Cerebellar nuclear complex (tissue), 1 donor: ENCODE measurements at places on chromosomes 6 and 20.

DNA sequence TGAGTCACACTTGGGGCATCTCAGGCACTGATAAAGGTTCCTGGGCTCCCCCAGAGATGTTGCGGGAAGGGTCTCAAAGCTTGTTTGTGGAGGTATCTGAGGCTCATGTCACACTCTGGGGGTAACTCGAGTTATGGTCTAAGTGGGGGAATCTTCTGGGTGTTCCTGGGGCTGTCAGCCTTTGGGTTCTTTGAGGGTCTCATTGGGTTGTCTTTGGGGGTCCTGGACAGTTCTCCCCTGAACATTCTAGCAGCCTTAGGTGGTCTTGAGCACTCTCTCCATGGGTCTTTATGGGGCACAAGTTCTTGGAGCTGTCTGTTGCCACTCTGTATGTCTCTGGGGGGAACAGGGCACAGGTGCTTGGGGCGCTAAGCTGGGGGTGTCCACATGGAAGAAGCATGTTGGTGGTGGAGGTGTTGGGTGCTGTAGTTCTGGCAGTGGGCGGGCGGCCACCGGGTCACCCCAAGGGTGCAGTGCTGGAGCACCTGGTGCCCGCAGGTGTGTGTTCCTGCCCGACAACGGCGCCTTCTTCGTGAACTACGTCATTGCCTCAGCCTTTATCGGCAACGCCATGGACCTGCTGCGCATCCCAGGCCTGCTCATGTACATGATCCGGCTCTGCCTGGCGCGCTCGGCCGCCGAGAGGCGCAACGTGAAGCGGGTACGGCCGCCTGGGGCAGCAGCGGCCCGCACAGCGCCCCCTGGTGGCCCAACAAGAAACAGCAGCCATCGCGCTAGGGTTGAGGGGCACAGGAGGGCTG lies 7.1 kb upstream of the CAPN11 start:
- peak; percentile 6 for DNase-seq

- no peak for DNase-seq
Observed at GRCh38 chr20:37579106-37579505, 51.4 kb upstream of the BLCAP start.

DNA sequence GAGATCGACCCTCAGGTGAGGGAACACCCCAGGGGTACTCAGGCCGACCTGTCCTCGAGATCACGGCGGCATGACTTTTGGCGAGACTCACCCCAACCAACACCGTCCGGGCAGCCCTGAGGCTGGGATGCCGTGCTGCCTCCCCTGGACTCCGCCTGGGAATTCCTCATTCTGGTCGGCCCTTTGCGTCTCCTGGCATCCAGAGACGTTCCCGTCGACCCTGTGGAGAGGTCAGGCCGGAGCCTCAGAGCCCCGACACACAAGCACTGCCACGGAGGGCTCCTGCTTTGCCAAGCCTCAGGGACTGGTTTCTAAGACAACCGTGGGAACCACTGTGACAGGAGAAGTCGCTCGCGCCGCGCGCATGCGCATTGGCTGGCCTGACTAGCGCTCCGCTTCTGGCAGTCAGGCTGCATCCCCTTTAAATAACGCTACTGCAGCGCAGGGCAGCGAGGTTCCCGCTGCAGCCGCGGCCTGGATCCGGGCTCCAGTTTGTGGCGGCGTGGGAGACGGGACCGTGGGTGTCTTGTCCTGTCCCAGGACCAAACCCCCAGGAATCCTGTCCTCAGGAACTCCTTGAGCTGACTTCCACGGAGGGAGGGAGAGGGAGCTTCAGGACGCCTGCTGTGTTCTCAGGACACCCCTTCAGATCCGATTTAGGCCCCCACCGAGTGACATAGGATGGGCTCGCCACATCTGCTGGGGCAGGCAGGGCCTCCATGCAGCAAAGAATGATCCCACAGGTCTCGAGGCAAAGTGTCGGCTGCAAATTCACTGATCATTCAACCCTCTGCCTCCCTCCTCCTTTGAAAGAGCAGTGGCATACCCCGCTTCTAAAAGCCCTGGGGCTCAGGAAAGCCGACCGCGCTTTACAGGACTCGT lies 163.2 kb upstream of the ZNF337 start:
- no peak for DNase-seq

- DNase-seq, result no peak
Observed at GRCh38 chr20:33079259-33079658, at the start of gene BPIFB4. BPIFB4 (plus strand) TSS chr20:33079643; CDS start chr20:33081527, 1,884 bp downstream.

GRCh38 chr6:72182337-72183246 lies 296.2 kb downstream of the RIMS1 start:
- no peak for DNase-seq

- peak; percentile 89 for DNase-seq
Observed at GRCh38 chr6:4606821-4607704, 169.1 kb upstream of the CDYL start.

DNA sequence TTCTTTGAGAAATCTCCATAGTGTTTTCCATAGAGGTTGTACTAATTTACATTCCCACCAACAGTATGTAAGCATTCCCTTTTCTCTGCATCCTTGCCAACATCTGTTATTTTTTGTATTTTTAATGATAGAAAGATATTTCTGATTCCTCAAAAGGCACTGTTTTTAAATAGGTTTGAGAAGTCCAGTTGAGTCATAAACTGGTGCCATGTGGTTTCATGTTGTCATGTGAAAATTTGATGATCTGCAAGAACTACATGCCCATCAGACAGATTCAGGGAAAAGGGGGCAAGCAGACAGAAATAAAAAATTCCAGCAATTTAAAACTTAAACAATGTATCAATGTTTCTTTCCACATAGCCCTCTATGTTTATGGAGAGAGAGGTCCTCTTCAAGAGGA lies 227.5 kb downstream of the KCNQ5 start:
- DNase-seq, result no peak

DNA sequence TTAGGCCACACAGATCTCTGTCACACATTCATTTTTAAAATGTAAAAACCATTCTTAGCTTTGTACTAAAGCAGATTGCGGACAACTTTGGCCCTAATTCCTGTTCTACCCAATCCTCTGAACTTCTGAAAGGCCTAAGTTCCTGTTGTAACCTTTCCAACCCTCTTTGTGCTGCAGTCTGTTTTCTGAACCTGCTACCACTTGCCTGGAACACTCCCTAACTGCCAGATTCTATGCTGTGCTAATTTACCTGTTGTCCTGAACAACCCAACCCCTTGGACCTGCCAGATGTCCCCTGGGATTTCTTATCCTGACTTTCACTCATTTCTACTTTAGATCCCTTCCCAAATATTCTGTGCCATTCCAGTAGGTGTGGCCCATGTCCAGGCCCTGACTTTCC lies 398.7 kb downstream of the ZFAND3 start:
- DNase-seq, result no peak

GRCh38 chr20:16922834-16923233 lies 174.7 kb downstream of the OTOR start:
- no peak for DNase-seq

GRCh38 chr6:70395301-70395672 lies 18.0 kb upstream of the FAM135A start:
- DNase-seq, result no peak

GRCh38 chr6:44169886-44170570 lies 11.4 kb downstream of the CAPN11 start:
- DNase-seq, result no peak

GRCh38 chr6:75852721-75853120 lies 103.7 kb downstream of the MYO6 start:
- DNase-seq, result no peak

DNA sequence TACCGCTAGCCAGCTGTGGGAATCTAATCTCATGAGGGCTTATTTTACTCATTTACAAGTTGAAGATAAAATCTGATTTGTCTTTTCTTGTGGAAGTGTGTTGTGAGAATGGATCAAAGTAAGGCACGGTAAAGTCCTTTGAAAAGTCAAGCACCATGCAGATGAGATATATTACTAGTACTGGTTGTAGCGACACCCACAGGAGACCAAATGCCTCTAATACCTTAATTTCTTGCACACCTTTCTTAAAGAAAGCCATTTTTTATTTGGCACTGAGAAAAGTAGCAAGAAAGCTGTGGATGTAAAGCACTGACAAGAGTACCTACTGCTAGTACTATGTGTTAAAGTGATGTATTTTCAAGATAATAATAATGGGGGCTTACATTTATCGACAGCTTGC lies 191.0 kb upstream of the MMS22L start:
- no peak for DNase-seq

GRCh38 chr6:42745083-42745639 lies 742 bp downstream of the TBCC start:
- no peak for DNase-seq

DNA sequence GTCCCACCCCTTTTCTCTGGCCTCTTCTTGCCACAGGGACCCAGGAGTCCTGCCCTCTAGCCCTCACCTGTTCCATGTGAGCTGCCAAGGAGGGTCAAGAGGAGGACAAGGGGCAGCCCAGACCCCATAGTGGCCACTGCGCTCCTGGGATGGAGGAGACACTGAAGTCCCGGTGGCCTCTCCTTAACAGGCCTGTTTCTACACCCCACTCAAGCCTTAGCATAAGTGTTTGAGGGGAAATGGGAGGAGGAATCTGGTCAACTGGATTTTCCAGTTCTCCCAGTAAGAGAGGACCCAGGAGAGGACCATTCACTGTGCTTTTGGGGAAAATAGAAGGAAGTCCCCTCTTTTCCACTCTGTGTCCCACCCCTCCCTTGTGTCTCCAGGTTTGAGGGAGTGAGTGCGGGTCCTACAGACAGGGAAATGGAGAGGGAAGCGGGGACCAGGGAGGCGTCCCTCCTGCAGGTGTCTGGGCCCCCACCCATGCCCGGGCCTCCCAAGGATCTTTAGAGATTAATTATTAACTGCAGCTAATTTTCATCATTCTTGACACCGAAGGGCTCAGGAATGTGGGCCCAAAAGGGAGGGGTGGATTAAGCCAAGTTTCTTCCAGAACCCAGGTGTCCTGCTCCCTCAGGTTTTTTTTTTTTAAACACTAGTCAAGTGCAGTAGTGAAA lies at the start of gene SFTA2:
SFTA2 (minus strand) TSS at position 202 of the 677 bp plus-strand sequence; CDS start at position 128, 74 bp downstream.
- DNase-seq, result no peak

DNA sequence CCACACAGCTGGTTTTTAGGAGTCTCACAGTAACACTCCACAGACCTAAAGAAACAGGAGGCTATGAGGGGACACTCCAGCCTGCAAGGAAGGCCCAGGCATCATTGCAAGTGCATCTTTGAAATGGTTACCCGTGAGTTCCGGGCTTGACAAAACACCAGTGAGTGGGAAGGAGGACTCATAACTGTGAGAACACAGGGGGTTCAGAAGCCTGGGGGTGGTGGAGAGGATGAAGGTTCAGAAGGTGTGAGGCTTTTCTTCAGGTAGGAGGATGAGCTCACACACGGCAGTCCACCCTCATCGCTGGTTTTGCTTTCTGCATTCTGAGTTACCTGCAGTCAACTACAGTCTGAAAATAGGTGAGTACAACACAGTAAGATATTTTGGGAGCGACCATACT lies 39.9 kb downstream of the MAP7 start:
- DNase-seq, result no peak

GRCh38 chr6:18352001-18352400 lies 35.1 kb upstream of the RNF144B start:
- DNase-seq, result no peak

DNA sequence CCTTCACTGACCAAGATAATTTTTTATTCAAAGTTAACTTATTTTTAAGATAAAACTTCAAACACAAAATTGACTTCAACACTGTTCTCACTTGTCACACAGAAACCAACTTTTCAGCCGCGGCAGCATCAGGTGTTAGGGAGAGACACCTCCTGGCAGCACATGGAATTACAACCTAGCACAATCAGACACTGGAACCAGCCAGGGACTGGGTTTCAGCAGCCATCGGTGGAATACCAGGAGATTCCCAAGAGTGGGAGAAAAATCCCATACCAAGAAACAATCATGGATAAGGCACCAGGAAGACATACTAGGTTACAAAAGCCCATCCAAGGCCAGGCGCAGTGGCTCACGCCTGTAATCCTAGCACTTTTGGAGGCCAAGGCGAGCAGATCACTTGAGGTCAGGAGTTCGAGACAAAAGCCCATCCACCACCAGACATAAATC lies 70.0 kb downstream of the SNX5 start:
- DNase-seq, result no peak

GRCh38 chr6:41964201-41964887 lies 22.7 kb upstream of the CCND3 start:
- DNase-seq, result no peak

DNA sequence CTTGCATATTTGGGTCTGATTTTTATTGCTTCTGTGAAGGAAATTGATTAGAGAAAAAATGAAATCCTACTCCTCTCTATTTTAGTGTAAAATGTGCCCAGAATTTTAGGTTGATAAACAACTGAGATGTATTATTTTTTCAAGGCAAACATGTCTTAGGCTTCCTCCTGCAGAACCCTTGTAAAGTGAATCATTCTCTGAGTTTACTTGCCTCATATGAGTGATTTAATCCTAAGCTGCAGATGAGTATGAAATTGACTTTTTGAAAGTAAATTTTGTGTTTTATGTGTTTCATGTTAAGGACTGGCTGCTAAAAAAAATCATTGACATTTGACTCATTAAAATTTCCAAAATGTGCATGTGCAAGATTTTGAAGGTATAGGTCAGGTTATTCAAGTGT lies 138.5 kb upstream of the PHACTR1 start:
- no peak for DNase-seq

- DNase-seq, result peak; percentile 27
Observed at GRCh38 chr6:94215552-94215951, 796.2 kb upstream of the EPHA7 start.

DNA sequence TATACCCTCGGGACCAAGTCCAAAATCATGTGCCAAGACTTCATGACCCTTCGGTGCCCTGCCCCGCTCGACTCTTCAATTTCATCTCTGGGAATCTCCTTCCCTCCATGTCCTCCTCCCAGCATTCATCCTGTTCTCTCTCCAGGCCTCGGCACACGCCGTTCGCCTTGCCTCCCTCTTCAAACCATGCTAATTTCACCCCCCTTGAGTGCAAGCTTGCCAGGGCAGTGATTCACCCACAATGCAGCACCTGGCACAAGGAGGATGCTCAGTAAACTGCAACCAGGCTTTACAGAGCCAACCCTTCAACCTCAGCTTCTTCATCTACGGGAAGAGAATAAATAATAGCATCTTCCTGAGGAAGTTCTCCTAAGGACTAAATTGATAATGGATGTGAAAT lies 4.1 kb downstream of the KCNS1 start:
- DNase-seq, result no peak

DNA sequence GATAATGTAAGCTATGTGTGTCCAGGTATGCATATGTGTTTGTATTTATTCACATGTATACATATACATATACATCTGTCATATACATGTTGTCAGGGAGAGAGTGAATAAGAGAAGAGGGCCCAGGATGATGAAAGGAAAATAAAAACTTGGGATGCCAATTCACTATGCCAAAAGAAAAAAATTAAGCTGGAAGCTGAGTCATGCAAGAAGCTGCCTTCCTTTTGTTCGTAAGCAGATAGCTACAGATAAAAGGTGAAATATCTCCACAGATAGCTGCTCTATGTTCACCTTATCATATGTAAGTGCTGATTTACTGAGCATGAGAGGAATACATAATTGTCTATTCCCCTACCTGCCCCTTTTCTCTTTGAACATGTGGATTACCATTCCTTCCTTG lies 579.9 kb downstream of the EPM2A start:
- DNase-seq, result no peak

- no peak for DNase-seq
Observed at GRCh38 chr6:1581120-1581991, 28.4 kb upstream of the FOXC1 start.

GRCh38 chr20:50298554-50299324 lies 108.1 kb downstream of the CEBPB start:
- DNase-seq, result no peak
